GM12878 (cell line): ENCODE measurements at places on chromosomes 13 and 19.

DNA sequence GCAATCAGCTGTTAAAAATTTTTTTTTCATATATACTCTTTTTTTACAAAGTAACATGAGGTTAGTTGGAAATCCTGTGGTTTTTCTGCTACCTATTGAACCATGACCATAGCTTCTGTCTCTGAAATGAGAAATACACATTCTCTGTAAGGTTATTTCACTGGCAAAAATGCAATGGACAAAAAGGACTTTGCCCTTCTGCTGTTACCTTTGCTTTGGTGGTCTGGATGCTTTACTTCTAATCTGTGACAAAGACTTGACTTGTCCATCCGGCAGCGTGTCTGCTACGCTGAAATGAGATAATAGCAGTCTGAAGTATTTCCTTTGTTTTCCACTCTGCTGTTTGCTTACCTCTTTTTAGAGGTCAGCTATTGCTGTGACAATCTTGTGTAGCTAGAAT lies 412.8 kb downstream of the SLITRK6 start:
- no peak for DNase-seq

DNA sequence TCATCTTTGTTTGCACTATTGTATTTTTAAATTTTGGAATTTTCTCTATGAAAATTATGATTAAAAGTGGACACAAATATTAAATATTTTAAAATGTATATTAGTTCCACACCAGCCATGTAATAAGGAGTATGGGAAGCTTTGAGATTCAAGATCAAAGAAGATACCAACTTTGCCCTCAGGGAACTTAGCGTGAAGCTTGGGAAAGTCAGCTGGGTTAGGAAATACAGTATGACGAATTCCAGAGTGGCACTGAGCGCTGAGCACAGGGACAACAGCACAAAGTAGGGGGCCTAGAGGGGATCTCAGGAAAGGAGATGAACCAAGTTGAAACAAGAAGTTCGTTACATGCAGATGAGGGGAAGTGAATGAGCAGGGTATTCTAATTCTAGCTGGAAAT lies 76.9 kb upstream of the SHISA2 start:
- no peak for DNase-seq

DNA sequence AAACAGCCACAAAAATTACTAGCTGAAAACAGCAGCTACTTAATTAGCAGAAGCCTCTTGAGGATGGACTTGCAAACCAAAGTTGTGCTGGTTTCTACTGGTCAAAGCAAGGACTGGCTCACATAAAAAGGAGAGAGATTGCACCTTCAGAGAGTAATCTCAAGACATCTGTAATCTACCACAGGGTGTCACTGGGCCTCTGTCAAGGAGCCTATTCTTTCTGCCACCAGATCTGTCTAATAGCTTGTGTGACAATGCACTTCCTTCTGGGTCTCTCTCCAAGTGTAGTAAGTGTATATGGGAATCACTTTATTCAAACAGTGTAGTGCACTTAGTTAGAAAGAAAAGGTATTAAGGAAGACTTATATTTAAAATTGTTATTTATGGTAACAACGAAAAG lies 24.4 kb upstream of the ZNF561 start:
- DNase-seq, result no peak

DNA sequence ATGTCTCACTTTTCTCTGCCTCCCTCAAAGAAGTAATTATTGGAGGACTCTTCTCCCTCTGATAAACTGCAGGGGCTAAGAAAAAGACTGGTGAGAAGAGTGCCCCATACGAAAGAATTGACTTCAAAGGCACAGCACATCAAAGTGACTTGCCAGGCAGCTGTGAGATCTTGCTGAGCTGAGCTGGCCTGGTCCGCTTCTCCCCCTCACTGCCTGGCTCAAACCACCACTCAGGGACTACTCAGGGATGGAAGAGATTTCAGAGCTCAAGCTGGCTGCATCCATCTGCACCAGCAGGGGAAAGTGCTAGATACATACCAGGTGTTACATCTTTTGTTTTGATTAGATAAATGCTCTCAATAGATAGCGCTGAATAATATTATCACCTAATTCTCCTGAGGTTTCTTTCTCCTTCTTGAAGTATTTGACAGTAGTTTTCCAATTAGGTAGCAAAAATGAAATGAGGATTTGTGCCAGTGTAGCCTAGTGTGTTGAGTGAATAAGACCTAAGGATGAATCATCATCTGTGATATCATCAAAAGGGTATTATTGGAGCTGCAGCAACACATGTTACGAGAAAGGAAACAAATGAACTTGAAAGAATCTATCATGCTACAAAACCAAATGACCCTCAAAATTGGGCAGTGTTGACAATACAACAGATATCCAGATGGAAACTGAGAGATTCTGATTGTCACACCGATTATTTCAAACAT lies 379.8 kb downstream of the TBC1D4 start:
- DNase-seq, result no peak

DNA sequence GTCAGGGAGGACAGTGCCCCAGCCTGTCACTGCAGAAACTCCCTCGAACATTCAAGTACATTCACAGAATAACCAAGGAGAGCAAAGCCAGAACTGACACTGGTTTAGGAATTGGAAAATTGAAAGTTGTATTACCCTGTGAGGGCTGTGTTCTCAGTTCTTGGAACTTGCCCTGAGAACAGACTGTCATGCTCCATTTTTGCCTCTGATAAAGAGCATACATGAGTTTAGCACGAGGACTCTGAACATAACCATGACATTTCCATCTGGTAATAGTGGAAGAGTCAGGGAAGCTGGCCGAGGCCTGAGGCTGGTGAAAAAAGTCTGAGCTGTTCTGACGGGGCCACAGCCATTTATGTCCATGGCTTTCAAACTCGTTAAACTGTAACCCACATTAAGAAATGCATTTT lies 15.2 kb upstream of the SLC25A30 start:
- DNase-seq, result no peak

DNA sequence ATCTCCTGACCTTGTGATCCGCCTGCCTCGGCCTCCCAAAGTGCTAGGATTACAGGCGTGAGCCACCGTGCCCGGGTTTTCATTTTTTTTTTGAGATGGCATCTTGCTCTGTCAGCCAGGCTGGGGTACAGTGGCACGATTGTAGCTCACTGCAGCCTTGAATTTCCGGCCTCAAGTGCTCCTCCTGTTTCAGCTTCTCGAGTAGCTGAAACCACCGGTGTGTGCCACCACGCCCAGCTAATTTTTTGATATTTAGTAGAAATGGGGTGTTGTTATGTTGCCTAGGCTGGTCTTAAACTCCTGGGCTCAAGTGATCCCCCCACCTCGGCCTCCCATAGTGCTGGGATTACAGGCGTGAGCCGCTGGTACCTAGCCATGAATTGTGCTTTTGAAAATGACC lies 5.9 kb downstream of the ADAT3 start:
- no peak for DNase-seq

- no peak for DNase-seq
These were observed 1200.7 kb downstream of the SLITRK1 start for GRCh38 chr13:82681535-82681934.

GRCh38 chr19:16316506-16316882 lies 8.1 kb upstream of the KLF2 start:
- no peak for DNase-seq

DNA sequence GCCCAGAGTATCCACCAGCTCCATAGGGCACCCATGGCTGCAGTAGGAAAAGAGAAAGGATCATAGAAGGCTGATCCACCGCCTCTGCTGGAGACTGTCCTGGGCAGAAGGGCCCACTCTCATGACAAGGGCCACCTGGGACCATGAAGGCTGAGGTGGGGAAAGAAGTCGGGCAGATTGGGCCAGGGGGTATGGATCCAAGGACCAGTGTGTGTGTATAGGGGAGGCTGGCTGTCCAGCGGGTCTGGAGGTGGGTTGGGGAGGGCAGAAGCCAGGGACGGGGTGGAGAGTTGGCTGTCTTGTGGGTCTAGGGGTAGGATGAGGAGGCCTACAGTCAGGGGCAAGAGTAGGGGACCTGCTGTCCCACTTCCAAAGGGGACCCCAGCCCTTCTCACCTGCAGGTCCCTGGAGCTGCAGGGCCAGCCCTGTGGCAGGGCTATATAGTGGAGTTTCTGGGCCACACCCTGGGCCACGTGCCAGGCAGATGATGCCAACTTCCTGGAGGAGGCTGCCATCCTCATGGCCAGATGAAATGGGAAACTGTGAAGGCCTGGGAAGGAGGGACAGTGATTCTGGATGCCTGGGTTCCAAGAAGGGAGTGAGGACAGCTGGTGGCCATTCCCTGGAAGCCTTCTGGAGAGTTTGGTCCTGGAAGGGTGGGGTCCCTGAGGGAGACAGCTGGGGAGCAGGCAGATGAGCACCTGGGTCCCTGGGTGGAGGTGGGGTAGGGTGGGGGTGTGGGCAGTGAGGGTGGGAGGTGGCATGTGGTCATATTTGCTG lies at the start of gene FCGBP:
FCGBP (minus strand) TSS at position 51 of the 780 bp plus-strand sequence.
- DNase-seq, result no peak

GRCh38 chr13:50910485-50910805 lies 854 bp downstream of the RNASEH2B start:
- no peak for DNase-seq
